Right kidney (tissue), 9 donors: ENCODE measurements at places on chromosomes 4 and X.
A peak's percentile ranks its signal among the peaks of the same experiment; 100 is the strongest.

GRCh38 chrX:6225911-6226595 is 2.6 kb downstream of the NLGN4X start:
- DNase-seq: peak; percentile 68

- DNase-seq: no peak
Observed at GRCh38 chr4:21888195-21888976, 60.2 kb downstream of the KCNIP4 start.

- DNase-seq: no peak
Observed at GRCh38 chr4:121980643-121981042, 28.8 kb upstream of the TRPC3 start.

DNA sequence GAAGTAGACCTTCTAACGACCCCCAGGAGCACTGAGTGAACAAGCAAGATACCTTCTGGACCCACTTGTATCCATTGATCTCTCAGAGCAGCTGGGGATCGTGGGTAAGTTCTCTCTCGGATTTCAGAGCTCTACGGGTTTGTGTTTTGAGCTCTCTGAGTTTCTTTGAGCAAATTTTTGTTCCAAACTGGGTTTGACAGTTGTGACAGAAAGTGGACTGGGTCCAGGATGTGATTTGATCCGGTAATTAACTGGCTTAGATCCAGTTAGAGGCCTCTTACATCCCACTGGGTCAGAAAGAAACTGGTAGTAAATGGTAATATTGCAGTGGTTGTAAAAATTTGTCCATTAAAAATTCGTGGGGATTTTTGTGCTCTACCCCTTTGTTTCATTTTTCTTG is 459.2 kb downstream of the INPP4B start:
- DNase-seq: no peak

DNA sequence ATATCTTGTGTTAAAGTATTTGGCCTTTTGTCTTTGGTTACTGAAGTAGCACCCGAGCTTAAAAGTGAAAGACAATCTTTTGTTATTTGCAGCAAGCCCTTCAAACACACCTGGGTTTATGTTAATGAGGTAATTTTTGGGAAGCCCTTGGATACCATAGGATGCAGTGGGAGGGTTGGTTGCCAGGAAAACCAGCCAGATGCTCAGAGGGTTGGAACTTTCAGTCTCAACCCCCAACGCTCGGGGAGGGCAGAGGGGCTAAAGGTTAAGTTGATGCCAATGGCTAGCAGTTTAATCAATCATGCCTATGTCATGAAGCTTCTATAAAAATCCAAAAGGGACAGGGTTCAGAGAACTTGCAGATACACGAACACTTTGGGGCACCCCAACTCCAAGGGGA is 17.2 kb upstream of the GPR173 start:
- DNase-seq: no peak

- no peak for DNase-seq
Observed at GRCh38 chrX:48645669-48646068, 37.9 kb upstream of the WAS start.

DNA sequence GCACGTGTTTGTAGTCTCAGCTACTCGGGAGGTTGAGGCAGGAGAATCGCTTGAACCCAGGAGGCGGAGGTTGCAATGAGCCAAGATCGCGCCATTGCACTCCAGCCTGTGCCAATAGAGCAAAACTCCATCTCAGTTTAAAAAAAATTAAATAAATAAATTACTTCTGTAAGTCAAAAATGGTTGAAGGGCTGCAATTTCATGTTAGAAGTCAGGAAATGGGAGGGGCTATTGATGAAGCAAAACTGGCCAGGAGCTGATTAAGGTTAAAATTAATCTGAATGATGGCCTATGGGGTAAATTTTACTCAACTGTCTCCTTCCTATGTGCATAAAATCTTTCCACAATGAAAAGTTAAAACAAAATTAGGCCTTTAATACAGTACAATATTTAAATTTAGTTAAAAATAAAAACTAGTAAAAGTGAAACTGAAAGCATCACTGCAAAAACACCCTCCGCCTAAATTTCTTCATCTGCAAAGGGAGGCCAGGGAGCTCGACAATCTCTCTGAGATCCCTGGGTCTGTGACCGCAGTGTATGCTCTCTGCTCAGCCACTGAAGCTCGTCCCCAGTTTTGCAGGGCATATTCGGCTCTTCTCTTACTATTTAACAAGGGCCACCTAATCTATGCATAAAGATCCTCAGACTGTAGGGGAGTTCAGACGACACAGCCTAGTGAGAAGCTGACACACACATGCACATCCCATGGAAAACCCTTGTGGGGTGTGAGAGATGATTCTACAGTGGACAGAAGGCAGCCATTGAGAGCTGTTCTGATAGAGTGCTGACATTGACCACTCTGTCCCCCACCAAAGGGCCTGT is 57.2 kb downstream of the IRF2 start:
- no peak for DNase-seq
